Amniotic stem cell (primary cell): ENCODE measurements at places on chromosomes 3 and 15.

- DNase-seq = no peak
Observed at GRCh38 chr3:70816346-70816745, 503.9 kb upstream of the MDFIC2 start.

- no peak for DNase-seq
Observed at GRCh38 chr3:27578032-27578431, 93.8 kb upstream of the SLC4A7 start.

- DNase-seq = no peak
Observed at GRCh38 chr3:101888653-101889052, 39.3 kb downstream of the NFKBIZ start.

DNA sequence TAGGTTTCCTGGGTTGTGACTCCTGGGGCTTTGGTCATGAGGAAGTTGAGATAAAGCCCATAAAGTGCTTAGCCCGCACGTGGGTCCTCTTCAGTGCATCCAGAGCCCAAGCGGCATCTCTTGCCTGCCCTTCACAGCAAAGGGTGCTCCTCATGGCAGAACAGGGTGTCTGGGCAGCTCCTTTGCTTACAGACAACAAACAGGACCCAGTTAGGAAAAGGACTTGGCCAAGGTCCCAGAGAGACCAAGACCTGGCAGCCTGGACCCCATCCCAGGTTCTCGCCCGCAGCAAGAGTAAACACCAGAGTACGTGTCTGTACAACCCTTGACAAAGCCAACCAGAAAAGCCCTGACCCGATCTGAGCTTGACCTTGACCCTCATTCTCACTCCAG lies 27.0 kb downstream of the ALS2CL start:
- no peak for DNase-seq

GRCh38 chr3:30553641-30554316 lies 52.6 kb upstream of the TGFBR2 start:
- DNase-seq = no peak

DNA sequence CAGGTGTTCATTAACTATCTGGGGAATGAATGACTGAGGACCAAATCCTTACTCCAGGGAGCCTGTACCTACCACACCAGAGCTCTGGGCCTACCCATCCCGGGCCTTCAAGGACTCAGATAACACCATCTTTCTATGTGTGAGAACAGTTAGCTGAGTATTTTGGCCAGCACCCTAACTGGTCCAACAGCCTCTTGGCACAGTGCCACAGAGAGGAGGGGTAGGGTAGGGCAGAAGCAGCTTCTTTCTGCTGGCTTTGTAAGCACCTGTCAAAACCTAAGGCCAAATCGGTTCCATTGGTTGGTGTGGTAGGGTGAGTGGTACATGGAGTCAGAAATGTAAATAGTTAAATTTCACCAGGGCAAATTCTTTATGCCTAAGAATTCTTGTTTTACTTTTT lies 26.7 kb downstream of the ISL2 start:
- no peak for DNase-seq

DNA sequence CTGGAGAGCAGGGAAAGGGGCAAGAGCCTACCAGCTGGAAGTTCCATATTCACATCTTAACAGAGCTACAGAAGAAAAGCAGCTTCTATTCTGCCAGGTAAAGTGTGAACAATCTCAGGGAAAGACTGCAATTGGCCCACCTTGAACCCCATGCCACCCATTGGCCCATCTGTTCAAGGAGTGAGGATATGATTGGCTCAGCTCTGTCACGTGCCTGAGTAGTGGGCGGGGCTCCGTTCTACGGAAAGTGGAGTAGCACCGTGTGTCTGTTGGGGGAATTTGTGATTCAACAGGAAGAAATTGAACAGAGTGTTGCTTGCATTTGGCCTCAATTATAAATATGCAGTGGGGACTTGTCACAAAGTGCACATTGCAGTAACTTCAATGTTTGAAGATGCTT lies 81.8 kb downstream of the MINAR1 start:
- no peak for DNase-seq

DNA sequence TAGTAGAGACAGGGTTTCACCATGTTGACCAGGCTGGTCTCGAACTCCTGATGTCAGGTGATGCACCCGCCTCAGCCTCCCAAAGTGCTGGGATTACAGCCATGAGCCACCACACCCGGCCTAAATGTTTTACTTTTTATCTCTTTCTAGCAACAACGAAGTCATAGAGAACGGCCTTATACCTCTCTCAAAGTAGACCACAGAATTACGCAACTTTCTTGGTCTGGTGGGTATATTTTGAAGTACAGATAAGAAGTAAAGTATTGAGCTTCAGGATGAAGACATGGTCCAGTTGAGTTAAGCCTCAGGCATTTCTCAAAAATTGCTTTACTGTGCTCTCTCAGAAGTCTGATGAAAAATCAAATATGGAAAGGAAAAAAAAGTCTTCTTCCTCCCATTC lies 30.6 kb downstream of the FAM240A start:
- DNase-seq = no peak

GRCh38 chr15:70097063-70097320 lies 725 bp downstream of the TLE3 start:
- DNase-seq = no peak

DNA sequence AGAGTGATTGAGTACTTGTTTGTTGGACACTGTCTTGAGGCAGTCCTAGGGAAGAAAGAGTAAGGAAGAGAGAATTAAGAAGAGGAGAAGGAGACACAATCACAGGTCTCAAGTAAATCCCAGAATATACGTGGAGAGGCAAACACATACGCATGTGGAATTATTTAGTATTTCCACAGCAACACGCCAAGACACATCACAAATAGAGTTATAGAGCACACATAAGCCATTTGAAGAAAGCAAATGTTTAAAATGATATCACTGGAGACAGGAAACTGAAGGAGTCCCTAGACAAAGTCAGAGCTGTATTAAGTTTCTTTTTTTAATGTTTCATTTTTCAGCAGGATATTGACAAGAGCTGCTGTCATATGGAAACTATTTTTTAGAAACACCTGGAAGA lies 206.1 kb upstream of the LRIG1 start:
- no peak for DNase-seq

DNA sequence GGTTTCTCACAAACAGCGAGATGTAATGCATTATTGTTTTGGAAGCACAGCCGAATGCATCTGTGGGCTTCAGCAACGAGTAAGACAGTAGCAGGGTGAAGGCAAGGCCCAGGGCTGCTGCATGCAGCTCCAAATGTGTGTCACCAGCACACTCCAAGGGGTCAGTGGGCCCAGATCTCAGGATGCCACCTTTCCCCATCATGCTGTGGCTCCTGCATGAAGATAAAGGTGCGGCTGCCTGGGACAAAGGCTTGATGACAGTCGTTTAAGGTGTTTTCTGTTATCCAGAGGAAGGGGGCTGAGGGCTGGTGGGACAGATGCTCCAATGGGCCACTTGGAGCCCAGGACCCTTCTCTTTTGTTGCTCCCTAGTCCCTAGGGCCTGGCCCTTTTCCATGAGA lies 13.2 kb downstream of the C3orf22 start:
- DNase-seq = no peak

DNA sequence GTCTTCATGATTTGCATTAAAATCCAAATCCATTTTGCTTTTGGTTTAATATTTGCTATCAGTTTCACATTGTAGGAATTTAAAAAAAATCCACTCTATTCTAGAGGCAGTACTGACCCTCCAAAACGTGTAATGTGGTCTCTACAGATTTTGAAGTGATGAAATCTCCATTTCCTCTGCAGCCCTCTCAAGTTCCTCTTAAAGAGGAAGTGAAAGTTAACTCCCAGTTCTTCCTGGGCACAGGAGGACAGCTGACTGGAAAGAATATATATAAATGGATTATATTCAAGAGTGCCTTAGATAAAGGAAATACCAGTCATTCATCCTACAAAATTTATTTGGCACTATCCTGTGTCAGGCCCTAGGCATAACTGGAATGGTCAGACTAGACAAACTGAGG lies 83.5 kb upstream of the PLCL2 start:
- no peak for DNase-seq

GRCh38 chr3:105067361-105067760 lies 299.3 kb upstream of the ALCAM start:
- DNase-seq = no peak

DNA sequence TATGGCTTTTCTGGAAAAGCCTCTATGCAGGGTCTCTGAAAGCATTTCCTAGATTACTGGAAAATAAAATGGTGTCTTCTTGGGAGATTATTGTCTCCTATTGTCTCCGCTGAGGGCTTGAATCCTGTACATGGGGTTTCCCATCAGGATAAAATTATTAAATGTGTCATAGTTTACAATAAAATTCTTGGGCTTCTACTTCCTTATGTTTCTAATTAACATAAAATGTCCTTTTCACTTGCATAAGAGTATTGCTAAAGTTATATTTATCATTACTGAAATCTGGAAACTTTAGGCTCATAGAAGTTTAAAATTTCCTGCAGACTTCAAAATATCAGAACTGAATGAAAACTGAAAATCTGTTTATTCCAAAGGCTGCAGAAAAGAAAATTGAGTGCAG lies 595.5 kb upstream of the AGTR1 start:
- DNase-seq = no peak

- DNase-seq = no peak
Observed at GRCh38 chr3:10206166-10206511, 41.4 kb downstream of the IRAK2 start.

GRCh38 chr15:80733460-80733859 lies 38.4 kb downstream of the ABHD17C start:
- no peak for DNase-seq

- no peak for DNase-seq
Observed at GRCh38 chr15:101445562-101446517, 43.7 kb downstream of the PCSK6 start.

DNA sequence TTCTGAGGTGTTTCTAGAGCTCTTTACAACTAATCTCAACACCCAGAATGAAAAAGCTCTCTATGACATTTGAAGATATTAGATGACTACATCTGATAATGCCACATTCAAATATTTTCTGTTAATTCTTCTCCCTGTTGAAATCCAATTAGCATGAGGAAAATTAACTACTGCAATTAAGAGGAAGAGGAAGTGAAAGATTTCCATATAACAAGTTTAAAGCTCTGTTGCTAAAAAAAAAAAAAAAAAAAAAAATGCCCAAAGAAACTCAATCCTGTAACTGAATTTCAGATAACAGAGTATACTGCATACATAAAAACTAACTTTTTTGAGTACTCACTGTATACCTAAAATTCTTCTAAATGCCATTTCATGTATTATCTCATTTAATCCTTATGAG lies 109.8 kb downstream of the TNIK start:
- DNase-seq = no peak

DNA sequence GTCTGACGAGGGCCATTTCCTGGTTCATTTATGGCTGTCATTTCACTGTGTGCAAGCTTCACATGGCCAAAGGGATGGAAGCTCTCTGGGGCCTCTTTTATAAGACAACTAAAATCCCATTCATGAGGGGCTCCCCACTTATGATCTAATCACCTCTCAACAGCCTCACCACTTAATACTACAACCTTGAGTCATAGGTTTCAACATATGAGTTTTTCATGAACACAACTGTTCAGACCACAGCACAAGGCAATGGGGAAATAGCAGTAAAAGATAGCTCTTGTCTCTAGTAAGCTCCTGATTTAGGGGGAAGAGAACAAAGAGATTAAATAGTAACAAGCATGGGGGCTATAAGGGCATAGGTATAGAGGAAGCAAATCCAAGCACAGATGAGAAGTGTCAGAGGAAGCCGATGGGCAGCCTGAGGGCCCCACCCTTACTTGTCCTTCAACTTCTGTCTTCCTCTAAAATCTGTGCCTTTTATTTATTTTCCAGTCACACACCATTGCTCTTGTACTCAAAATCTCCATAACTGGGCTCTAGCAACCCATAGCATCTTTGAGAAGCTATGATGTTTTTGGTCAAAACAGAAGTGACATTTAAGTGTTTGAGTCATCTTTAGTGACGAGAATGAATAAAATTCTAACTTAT lies 329.1 kb downstream of the UNC13C start:
- no peak for DNase-seq

- DNase-seq = no peak
Observed at GRCh38 chr3:151119188-151119587, 33.7 kb downstream of the MED12L start.

DNA sequence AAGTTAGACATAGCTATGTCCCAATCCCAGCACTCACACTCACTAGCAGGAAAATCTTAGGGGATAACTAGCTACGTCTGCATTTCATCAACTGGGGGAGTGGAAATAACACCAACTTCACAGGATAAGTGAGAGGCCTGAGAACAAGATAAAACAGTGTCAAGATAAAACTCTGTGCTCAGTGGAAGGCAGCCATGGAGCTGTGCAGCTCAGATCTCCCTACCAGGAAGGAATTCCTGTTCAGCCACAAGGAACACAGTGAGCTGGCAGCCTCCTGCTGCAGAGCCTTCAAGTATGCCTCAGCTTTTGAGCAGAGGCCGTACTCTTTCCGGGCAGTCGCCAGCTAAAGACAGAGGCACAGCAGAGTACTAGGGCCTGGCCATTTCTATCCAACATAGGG lies 115.8 kb upstream of the TOPAZ1 start:
- no peak for DNase-seq

DNA sequence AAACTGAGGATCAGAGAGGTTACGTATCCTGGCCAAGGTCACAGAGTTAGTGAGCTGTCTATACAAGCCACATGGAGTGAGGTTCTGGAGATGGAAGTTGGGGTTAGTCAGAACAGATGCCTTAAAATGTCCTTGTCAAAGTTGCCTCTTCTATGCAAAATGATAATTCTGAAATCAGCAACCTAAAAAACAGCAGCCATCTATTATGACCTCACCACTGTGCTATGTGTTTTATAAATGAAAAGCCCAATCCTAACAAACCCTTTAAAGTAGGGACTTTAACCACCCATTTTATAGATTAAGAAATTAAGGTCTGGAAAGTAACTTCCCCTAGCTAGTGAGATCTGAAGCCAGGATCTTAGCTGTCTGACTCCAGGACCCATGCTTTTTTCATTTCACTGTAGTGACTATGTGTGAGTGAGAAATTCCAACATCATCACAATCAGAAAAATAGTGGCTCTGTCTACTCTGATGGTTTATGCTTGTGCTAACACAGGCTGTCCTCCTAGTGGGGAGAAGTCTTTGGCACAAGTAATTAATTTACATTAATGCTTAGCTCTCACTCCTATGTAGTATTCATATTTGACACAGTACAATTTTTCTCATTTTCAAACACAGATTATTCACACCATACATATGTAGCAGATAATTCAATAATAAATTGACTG lies 143.6 kb downstream of the ANO10 start:
- no peak for DNase-seq

- DNase-seq = no peak
Observed at GRCh38 chr15:35167675-35168074, 82.6 kb upstream of the NANOGP8 start.
